Mammary epithelial cell (primary cell): ENCODE measurements at places on chromosomes 16 and 17. TPM values are rescaled to one million over a fixed set of nuclear protein-coding genes. Genes with fewer than 3 reads are reported as not detected.

DNA sequence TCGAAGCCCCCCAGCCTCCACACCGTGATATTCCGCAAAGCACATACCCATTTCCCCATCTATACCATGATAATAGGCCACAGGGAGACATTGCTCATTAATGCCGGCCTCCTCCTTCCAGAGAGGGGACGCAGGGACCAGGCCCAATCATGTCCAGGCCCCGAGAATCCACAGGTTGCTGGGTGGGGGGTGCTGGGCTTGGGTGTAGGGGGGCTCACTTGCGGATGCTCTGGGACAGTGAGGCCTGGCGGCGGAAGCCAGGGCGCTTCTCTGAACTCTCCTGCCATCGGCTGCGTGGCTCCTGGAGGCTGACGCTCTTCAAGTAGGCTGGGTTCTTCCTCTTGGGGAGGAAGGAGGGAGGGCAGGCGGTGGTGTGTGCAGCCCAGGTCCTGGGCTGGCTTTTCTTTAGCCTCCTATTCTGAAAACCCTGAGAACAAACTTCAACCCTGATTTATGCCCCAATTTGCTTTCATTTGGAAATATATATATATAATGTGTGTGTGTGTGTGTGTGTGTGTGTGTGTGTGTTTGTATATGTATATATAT is 12.2 kb downstream of the AANAT start:
- no peak for DNase-seq

DNA sequence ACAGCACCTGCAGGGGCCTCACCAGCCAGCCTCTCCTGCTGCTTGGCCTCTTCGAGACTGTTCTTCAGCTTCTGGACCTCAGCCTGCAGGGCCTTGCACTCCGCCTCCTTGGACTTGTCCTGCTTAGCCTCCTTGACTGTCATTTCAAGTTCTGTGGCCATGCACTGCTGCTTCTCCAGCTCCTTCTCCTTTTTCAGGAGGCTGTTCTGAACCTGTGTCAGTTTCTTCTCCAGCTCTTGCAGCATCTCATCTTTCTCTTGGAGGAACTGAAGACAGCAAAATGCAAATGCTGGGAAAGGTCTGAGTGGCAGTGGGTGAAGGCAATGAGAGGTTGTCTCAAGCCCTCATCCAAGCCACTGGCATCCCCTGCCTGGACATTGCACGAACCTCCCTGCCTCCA is 39.1 kb downstream of the DHX38 start:
- DNase-seq, result no peak

- DNase-seq, result no peak
Measured at GRCh38 chr17:2444382-2444781, 43.5 kb upstream of the MNT start.

DNA sequence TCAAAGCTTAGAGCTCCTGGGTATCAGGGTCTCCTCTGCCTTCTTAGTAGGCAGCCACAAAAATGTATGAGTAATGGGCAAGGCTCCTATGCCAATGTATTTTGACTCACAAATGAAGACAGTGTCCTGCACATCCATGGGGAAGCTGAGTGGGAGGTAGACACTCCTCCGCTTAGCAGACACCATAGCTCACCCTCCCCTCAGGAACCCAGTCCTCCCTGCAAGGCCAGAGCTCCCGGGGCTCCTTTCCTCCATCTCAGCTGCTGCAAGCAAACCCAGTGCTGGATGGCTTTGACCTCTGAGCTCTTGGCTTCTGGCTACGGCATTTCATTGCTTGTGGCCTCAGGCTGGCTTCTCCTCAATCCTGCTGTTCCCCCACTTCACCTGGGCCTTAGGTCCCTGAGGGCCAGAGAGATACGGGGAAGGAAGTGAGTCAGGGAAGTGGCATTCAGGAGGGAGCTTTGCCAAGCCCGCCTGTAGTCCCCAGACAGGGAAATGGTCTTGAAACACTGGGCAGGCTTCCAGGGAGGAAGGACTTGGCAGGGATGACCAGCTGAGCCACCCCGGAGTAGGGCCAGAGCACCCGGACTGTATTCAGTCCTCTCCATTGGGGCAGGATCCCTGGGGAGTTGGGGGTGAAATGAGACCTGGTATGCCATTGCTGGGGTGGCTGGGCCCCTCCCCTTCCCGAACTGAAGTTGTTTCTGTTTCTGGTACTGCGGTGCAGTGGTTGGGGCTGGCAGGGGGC is 4.5 kb downstream of the ABCC3 start:
- peak; percentile 97 for DNase-seq

The CACNG5 gene
- total RNA-seq, result not detected

The TNFRSF12A gene
- total RNA-seq, result 476 and 731 TPM in 2 replicates

The TEPSIN gene
- total RNA-seq, result 15.7 TPM

The YBX2 gene
- 0.42 and 0.67 TPM in 2 replicates for total RNA-seq
